CD4-positive, alpha-beta T cell treated with Interleukin-2 at 100 ng/mL for 4 hours (primary cell): ENCODE measurements at places on chromosomes 1 and 21.

DNA sequence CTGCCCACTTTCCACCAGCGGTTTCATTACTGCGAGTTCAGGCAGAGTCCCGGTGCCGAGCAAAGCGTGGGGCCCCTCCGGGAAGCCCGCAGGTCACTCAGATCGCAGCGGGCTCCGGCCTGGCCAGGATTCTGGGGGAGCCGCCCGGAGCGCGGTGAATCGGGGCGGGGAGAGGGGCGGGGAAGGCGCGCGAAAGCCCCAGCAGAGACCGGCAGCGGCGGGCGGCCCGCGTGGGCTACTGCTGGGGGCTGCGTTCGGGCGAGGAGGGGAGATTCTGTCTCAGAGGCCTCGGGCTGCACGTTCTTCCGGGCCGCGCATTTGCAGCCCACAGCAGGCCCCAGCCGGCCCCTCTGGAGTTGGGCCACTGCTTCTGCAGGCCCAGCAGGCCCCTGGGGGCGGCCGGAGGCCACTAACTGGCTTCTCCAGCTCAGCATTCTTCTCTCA lies 64.7 kb downstream of the SCCPDH start:
- no peak for DNase-seq

- no peak for DNase-seq
Observed at GRCh38 chr1:33030575-33030974, 6.1 kb downstream of the AK2 start.

- DNase-seq = no peak
Observed at GRCh38 chr21:41827951-41828883, 50.9 kb downstream of the PRDM15 start.

DNA sequence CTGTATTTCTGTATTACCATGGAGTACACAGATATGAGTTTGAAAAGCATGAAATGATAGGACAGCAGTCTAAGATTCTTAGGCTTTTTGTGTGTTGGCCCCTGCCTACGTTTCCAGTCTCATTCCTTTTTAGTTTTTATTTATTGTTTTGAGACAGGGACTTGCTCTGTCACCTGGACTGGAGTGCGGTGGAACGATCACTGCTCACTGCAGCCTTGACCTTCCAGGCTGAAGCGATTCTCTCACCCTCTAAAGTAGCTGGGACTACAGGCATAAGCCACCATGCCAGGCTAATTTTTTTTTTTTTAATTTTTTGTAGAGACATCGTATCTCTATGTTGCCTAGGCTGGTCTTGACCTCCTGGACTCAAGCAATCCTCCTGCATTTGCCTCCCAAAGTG lies 3.8 kb downstream of the RAVER2 start:
- DNase-seq = no peak

GRCh38 chr1:111161843-111162487 lies 21.9 kb downstream of the CEPT1 start:
- DNase-seq = no peak

GRCh38 chr1:6056572-6056948 lies 10.9 kb downstream of the KCNAB2 start:
- DNase-seq = no peak

GRCh38 chr1:100972185-100972584 lies 53.4 kb downstream of the DPH5 start:
- no peak for DNase-seq

DNA sequence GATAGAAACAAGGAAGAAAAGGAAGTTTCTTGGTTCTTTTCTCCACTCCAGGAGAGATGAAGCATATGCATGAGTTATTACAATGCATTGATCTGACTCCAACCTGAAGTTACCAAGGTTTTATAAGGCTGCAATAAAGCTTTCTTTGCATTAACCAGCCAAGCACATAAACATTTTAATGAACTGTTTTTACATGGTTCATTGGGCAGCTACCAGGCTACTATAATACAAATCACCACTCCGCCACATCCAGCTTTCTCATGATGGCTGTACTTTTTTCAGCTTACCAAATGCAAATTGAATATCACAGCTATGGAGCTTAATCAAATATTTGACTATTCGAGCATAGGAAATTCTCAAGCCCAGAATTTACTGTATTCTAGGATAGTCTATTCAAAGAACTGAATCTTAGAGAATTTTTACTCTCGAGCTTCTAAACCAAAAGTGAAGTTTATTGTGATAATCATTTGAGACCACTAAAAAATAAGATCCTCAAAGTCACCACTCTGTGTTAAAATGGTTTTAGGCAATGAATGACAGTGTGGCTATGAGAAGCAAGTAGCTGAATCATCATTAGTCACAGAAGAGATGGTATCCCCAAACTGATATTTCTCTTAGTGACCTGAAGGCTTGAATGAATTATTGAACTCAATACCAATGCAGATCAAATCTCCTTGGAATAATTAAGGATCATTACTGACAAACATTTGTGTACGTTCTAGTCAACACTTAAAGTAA lies 58.6 kb upstream of the ZNF281 start:
- DNase-seq = no peak

DNA sequence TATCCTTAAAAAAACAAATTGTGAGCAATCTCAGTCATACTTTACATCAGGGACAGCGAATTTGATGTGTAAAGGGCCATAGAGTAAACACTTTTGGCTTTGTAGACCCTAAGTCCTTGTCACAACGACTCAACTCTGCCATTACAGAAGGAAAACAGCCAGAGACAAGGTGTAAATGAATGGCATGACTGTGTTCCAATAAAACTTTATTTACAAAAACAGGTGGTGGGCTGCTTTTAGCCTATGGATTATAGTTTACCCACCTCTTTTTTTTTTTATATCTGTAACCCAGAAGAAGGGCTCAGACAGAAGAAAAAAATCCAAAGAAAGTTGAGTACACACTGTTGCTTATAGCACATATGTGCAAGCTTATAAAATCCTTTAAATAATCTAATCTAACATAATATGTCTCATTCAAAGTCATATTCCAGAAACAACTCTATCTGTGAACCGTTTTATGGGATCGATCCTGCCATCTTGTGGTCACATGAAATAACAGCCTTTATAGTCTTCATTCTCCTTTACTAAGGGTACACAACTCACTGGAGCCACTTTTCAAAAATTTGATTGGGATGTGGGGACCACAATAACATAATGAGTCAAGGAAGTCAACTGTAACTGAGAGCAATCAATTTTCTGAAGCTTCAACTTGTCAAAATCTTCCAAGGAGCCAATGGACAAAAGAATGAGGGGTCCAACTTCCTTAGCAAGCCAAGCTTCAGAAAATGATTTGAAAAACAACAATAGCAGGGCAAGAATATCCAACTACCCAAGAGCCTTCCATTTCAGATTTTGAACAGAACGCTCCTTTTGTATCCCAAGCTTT lies 142.2 kb upstream of the KRTAP19-8 start:
- peak; percentile 66 for DNase-seq

DNA sequence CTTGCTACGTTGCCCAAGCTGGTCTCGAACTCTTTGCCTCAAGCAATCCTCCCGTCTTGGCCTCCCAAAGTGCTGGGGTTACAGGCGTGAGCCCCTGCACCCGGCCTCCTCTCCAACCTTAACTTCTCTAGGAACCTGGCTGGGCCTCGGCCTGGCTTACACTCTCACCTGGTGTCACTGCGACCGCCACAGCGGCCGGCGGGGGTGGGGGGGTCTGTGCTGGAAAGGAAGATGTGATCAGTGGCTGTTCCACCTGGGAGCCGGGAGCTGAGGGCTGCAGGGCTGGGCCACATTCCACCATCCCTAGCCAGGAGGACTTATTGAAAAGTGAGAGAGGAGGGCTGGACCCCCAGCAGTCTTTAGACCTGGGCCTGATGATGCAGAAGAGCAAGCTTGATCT lies 48.6 kb downstream of the HSPG2 start:
- no peak for DNase-seq
